ENCODE measurements at places on chromosomes 2 and 18.
A peak's percentile ranks its signal among the peaks of the same experiment; 100 is the strongest.

GRCh38 chr2:57806449-57806968, 240.1 kb upstream of the VRK2 start:
- DNase-seq, result no peak
- no peaks in the 10 kb centered on the region for H3K36me3 ChIP-seq
- H3K27ac ChIP-seq, result no peak overlapping the region
- no peaks in the 10 kb centered on the region for H3K4me1 ChIP-seq
- H3K4me3 ChIP-seq, result no peak overlapping the region

GRCh38 chr2:104871972-104872865, 18.3 kb downstream of the POU3F3 start:
- no peak overlapping the region for H3K27ac ChIP-seq
- H3K4me3 ChIP-seq, result no peak overlapping the region
- H3K27me3 ChIP-seq, result peaks cover 12% of the 10 kb centered on the region
- DNase-seq, result no peak
- H3K4me1 ChIP-seq, result peaks cover 15% of the 10 kb centered on the region

DNA sequence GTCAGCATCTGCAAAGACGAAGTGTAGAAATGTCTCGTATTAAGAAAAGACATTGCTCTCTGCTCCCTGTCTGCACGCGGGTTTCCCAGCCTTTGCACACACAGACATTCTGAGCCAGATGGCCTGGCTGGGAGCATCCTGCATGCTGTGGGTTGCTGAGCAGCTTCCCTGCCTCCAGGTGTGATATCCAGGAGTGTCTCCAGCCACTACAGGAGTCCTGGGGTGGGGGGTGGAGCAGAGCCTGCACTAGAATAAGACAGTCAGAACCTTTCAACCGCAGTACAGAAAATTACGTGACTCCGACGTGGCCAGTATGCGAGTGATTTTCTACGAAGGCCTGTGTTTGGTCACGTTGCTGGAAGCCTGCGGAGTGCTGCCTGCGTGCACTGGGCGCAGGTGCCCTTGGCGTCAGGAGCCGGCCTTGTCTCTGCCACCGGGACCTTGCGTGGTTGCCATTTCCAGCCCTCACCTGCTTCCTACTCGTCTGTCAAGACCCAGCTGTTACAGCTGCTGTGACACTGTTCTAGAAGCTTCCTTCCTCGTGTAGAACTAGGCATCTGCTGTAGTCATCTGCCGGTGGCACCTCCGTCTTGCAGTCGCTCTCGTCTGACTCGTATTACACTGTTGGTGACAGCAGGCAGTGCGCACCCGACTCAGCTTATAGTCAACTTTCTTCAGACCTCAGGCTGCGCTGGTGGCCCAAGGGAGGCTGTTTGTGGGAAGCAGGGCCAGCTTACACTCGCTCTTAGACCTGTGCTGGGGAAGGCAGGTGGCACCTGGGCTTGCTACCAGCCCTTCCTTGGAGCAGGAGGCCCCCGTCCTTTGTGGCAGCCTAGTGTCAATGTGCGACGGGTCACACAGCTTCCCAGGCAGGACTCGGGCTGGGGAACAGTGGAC, 11.2 kb downstream of the CTDP1 start:
- H3K36me3 ChIP-seq, result peaks cover 6% of the 10 kb centered on the region
- H3K4me3 ChIP-seq, result no peak overlapping the region
- H3K27ac ChIP-seq, result no peak overlapping the region
- DNase-seq, result no peak
- H3K27me3 ChIP-seq, result no peaks in the 10 kb centered on the region

- H3K27me3 ChIP-seq, result no peaks in the 10 kb centered on the region
- DNase-seq, result no peak
- H3K4me3 ChIP-seq, result no peak overlapping the region
Observed at GRCh38 chr2:36530983-36531354, 67.0 kb downstream of the FEZ2 start.

GRCh38 chr2:152485954-152486736, 151.2 kb downstream of the FMNL2 start:
- H3K27ac ChIP-seq, result no peak overlapping the region
- H3K4me3 ChIP-seq, result no peak overlapping the region
- no peaks in the 10 kb centered on the region for H3K36me3 ChIP-seq
- no peak for DNase-seq
- H3K4me1 ChIP-seq, result peaks cover 15% of the 10 kb centered on the region
- H3K27me3 ChIP-seq, result no peaks in the 10 kb centered on the region

- H3K27me3 ChIP-seq, result no peaks in the 10 kb centered on the region
- H3K4me1 ChIP-seq, result no peaks in the 10 kb centered on the region
- no peak for DNase-seq
- no peak overlapping the region for H3K27ac ChIP-seq
- no peak overlapping the region for H3K4me3 ChIP-seq
Observed at GRCh38 chr2:29990129-29990528, 68.7 kb upstream of the ALK start.

- no peaks in the 10 kb centered on the region for H3K4me1 ChIP-seq
- no peak for DNase-seq
- no peak overlapping the region for H3K27ac ChIP-seq
- H3K36me3 ChIP-seq, result no peaks in the 10 kb centered on the region
Observed at GRCh38 chr2:29245742-29246382, 130.6 kb downstream of the CLIP4 start.

GRCh38 chr2:206993396-206993911, 54.1 kb downstream of the CPO start:
- H3K36me3 ChIP-seq, result no peaks in the 10 kb centered on the region
- no peak overlapping the region for H3K27ac ChIP-seq
- no peak overlapping the region for H3K4me3 ChIP-seq
- peaks cover 4% of the 10 kb centered on the region for H3K4me1 ChIP-seq
- H3K27me3 ChIP-seq, result no peaks in the 10 kb centered on the region
- no peak for DNase-seq

DNA sequence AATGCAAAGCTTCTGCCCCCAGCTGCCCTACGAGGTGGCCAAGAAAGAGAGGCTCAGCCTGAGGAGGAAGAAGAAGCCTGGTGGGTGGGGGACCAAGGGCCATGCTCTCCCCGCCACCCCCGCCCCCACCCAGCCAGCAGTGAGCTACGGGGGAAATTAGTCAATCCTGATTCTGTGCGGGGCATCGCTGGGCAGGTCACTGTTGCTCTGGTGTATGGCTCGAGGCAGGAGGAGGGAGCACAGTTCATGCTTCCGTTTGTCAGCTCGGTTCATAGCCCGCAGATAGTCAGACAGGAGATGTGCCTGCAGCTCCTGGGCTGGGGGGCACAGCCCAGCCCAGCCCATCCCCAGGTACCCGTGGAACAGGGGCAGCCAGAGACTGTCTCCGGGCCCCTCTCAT, 17.1 kb downstream of the RAMP1 start:
- H3K27ac ChIP-seq, result no peak overlapping the region
- no peak overlapping the region for H3K4me3 ChIP-seq
- H3K4me1 ChIP-seq, result peaks cover 46% of the 10 kb centered on the region
- no peak for DNase-seq

DNA sequence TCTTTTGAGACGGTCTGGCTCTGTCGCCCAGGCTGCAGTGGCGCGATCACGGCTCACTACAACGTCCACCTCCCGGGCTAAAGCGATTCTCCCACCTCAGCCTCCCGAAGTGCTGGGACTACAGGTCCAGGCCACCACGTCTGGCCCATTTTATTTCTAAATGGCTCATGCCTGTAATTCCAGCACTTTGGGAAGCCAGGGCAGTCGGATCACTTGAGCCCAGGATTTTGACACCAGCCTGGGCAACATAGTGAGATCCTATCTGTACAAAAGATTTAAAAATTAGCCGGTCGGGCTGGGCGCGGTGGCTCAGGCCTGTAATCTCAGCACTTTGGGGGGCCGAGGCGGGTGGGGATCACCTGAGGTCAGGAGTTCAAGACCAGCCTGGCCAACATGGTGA, 26.4 kb upstream of the EFHD1 start:
- DNase-seq, result no peak
- no peaks in the 10 kb centered on the region for H3K27me3 ChIP-seq
- H3K4me1 ChIP-seq, result no peaks in the 10 kb centered on the region
- no peak overlapping the region for H3K27ac ChIP-seq

DNA sequence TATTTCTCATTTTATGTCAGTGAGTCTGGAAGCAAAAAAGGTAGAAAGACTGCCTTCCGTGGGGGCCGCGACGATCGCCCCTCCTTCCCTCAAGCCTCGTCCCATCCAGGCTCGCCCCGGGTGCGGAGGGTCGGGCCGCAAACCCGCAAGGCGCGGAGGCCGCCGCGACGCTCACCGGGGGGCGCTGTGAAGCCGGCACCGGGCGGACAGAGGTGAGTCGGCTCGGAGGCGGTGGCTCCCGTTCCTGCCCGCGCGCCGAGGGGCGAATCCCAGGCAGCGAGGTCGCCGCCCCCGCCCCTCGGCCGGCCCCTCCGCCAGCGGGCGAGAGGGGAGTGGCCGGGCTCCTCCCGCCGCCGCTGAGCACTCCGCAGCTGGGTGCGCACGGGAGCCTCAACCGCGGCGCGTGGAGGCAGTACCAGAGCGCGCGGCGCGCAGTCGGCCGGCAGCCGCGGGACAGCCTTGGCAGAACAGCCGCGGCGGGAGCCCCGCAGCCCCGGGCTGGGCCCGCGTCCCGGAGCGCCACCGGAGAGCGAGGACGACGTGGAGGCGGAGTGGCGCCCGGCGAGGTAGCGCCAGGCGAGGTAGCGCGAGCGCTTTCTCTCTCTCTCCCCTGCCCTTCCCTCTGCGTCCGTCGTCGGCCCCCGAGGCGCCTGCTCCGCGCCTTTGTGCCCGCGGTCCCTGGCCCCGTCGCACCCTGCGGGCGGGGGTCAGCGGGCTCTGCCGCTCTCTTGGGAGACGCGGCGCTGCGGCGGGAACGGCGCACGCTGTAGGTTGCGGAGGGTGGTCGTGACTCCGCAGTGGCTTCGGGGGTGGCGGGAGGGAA, at the start of gene MYO1B:
Gene MYO1B (plus strand): TSS at position 359 of the 823 bp plus-strand sequence. CDS start 31,492 bp downstream, outside the sequence.
- DNase-seq, result no peak
- H3K27ac ChIP-seq, result peak within 1 kb of the TSS; percentile 75
- H3K27me3 ChIP-seq, result no peaks in the 10 kb centered on the region
- H3K36me3 ChIP-seq, result no peaks in the 10 kb centered on the region

- no peak overlapping the region for H3K27ac ChIP-seq
- H3K4me1 ChIP-seq, result peaks cover 9% of the 10 kb centered on the region
- H3K4me3 ChIP-seq, result no peak overlapping the region
- H3K36me3 ChIP-seq, result no peaks in the 10 kb centered on the region
- DNase-seq, result no peak
Observed at GRCh38 chr18:45760462-45761036, 36.6 kb downstream of the SLC14A1 start.

DNA sequence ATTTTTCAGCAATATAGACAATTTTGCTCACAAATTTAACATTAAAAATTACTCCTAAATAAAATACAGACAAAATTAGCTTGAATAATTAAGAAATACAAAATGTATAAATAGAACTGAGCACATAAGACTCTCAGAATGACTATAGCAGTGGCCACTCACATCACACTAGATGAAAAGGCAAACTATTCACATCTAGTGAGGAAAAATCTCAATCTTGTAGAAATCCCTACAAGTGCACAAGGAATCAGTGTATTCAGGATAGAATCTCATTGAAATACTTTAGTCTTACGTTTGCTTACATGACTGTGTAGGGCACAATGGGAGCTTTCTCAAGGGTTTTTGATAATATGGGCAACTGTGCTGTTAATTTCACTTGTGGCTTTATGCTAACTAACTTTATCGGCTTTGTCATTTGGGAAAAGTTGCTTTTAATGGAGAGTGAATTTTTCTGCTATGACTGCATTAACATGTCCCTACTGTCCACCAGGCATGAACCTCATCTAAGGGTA, 678.9 kb upstream of the LRRTM4 start:
- no peak overlapping the region for H3K27ac ChIP-seq
- no peaks in the 10 kb centered on the region for H3K4me1 ChIP-seq
- no peaks in the 10 kb centered on the region for H3K27me3 ChIP-seq
- no peak overlapping the region for H3K4me3 ChIP-seq
- no peaks in the 10 kb centered on the region for H3K36me3 ChIP-seq

GRCh38 chr2:164560181-164560792, 61.0 kb downstream of the GRB14 start:
- H3K27ac ChIP-seq, result no peak overlapping the region
- H3K4me3 ChIP-seq, result no peak overlapping the region
- H3K36me3 ChIP-seq, result no peaks in the 10 kb centered on the region
- no peaks in the 10 kb centered on the region for H3K27me3 ChIP-seq
- H3K4me1 ChIP-seq, result no peaks in the 10 kb centered on the region
